CD4-positive, alpha-beta T cell (primary cell): ENCODE measurements at places on chromosomes 5 and 9.

DNA sequence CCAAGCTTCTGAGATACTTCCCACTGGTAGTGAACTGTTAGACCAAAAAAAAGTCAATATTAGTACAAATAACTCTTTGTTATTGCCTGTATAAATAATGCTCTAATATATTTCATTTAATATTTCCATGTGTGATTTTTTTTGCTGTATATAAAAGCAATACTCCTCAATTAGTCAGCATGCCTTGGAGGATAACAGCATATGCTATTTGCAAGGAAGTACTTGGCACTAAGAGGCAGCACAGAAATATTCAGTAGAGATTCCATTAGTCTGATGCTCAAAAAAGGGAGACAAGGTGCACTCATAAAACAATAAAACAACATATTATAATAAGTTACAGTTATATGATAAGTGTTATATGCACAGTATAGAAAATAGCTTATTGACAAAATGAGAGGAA lies 296.6 kb upstream of the MPDZ start:
- no peak for DNase-seq

DNA sequence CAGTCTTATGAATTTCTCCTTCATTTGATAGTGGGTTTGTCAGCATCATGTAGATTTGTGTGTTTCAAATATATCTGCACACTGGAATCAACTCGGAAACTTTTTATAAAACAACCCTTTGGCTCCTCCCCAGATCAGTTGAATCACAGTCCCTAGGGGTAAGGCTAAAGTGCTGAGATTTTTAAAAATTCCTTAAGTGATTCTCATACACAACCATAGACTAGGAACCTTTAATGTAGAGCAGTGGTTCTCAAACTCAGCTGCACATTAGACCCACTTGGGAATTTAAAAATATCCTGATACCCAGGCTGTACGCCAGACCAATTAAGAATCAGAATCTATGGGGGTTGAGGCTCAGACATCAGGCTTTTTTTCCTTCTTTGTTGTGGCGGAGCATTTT lies 17.5 kb upstream of the JAK2 start:
- DNase-seq: no peak

DNA sequence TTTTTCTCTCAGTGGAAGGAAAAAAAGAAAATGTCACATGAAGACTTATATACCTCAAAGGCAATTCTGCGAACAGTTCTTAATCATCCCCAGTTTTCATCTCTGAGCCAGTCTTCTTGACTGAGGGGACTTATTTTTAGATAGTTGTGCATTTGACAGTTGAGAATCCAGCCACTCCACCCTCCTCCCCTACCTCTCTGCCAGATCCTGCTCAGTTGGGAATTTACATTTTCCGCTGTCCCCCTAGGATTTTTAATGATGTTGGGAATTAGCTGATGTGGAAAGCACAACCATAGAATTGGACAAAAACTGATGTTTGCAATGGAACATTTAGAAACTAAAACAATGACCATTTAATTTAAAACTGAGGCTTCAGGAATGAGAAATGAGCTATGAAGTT lies 194.3 kb upstream of the PIK3R1 start:
- no peak for DNase-seq

DNA sequence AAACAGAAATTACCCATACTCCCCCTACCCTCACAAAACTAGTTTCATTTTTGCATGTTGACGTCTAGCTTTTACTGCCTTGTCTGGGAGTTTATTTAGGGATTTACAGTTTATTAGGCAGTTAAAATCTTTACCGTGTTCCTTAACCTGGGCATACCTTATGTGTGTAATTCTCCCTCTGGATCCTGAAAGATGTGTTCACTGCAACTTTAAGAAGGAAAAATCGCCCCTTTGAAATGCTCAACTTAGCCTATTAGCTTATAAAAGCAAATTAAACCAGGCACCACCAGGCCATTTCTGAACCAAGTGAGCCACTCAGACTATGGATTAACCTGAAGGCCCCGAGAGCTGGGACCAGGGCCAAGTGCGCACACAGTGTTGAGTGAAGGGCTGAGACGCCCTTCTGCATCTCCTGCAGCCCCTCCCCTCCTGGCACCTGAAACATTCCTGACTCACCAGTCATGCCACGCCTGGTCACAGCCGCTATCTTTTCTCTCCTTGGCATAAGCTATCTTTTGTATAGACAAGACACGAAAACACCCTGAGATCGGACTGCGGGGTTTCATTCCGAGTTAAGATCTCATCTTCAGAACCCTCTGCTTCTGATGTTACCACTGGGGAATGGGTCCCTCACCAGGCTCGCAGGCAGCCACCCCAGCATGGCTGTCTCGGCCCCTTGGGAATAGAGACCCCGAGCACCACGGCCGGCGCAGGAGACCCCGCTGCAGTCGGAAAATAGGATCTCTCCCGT lies 111.9 kb downstream of the ROR2 start:
- DNase-seq: no peak
